Spleen (tissue), 13 donors: ENCODE measurements at places on chromosomes 7 and 10.

- DNase-seq, result no peak
Measured at GRCh38 chr7:106599343-106599698, 61.6 kb downstream of the CCDC71L start.

DNA sequence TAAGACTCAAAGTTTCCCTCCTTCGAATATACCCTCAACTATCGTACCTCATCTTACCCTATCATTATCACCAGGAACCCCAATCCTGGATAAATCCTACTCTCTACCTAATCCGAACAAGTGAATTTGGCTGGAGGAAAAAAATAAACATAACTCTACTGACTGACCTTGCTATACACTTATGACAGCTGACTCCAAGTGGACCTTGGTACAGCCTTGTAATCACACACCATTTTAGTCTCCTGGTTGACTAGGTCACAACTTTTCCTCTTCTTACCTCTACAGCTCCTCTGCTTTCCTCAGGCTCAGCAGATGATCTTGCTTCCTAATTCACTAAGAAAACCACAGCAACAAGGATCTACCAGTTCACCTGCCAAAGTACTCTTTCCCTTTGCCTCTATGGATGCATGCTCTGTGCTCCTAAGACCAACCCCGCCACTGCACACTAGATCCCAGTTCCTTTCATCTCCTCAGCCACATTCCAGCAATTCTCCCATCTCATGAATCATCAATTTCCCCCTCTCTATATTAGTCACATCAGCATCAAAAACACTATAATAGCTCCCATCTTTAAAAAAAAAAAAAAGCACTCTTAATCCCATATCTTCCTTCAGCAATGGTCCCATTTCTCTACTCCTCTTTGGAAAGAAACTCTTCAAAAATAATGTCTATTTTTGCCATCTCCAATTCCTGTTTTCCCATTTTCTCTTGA lies 35.5 kb downstream of the COA1 start:
- no peak for DNase-seq

- no peak for DNase-seq
Measured at GRCh38 chr7:105304040-105304895, 84.5 kb downstream of the SRPK2 start.

DNA sequence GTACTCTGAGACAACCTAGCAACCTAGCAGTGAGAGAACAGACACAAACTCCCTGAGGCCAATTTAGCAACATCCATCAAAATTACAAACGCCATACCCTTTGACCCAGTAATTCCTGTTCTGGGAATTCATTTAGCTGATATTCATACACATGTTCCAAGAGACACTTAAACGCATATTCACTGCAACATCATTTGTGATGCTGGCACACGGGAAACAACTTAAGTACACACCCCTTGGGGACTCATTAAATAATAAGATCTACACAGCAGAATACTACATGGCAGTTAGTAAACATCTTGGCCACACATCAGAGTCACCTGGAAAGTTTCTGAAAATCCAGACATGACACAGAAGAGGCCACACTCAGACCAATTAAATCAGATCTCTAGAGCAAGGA lies 17.6 kb downstream of the NUDCD3 start:
- no peak for DNase-seq

GRCh38 chr7:135678612-135679575 lies 16.6 kb downstream of the STMP1 start:
- no peak for DNase-seq

DNA sequence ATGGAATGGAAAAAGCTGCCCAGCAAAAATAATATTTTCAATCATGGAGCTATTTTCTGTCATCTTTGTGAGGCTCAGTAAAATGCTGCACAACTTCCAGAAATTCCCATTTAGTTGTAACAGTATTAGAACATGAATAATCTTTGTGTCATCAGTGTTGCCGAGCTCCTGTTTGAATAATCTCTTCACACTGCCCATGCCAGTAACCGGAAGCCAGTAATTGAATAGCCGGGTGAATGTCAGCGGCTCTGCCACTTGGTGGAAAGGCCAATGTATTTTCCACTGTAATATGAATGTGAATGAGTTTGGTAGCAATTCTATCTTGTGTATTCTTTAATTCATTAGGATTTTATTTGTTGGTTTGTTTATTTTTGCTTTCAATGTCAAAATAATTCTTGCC lies 172.5 kb upstream of the INSYN2A start:
- DNase-seq, result no peak

- DNase-seq, result no peak
Measured at GRCh38 chr7:12358694-12359093, 45.0 kb downstream of the VWDE start.

- no peak for DNase-seq
Measured at GRCh38 chr10:33886299-33886698, 551.8 kb upstream of the NRP1 start.
